ENCODE measurements at places on chromosomes 2 and 18. TPM values are rescaled to one million over a fixed set of nuclear protein-coding genes. Genes with fewer than 3 reads are reported as not detected.

- no peak for DNase-seq
These were observed 32.9 kb upstream of the SPTBN1 start for GRCh38 chr2:54423213-54423612.

- DNase-seq = no peak
These were observed 24.4 kb downstream of the MPHOSPH10 start for GRCh38 chr2:71154798-71155197.

The GKN2 gene
- not detected for total RNA-seq

DNA sequence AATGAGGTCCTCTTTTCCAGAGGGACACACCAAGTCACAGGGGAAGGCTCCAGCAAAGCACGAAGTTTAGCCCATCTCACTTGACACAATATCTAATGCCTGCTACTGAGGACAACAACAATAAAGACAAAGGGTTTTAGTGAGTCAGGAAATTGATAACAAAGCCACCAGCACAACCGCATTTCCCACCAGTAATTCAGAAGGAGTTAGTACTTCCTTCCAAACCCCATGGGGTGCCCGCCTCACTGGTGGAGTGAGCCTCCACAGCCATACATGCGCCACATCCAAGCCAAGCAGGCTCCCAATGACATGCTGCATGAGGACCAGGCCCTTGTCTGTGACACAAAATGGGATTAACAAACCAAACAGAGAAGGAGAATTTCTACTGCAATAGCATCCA lies 40.1 kb downstream of the MRPL35 start:
- no peak for DNase-seq

- DNase-seq = no peak
These were observed 119.1 kb upstream of the STPG4 start for GRCh38 chr2:47274054-47274782.

DNA sequence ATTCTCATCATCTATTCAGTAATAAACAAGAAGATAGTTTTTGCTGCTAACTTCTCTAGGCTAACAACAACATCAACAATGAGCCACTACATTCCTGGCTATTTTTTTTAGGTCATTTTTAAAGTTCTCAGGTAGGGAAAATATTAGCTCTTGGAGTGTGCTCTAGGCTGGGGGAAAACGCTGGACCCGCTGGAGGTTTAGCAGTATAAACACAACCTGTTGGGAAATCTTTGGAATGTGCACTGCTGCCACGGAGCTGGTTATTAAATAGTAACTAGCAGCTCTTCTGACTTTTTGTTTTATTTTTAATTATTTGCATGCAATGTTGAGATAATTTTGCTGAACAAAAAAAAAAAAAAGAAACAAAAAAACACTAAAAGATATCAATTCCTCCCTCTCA lies 892.1 kb upstream of the ACVR2A start:
- DNase-seq = no peak

- no peak for DNase-seq
These were observed 103.7 kb upstream of the HNRNPA3 start for GRCh38 chr2:177108890-177109289.

- no peak for DNase-seq
These were observed 88.0 kb downstream of the TEX51 start for GRCh38 chr2:126986631-126987187.

The KLHL41 gene
- total RNA-seq = 1.1 TPM

DNA sequence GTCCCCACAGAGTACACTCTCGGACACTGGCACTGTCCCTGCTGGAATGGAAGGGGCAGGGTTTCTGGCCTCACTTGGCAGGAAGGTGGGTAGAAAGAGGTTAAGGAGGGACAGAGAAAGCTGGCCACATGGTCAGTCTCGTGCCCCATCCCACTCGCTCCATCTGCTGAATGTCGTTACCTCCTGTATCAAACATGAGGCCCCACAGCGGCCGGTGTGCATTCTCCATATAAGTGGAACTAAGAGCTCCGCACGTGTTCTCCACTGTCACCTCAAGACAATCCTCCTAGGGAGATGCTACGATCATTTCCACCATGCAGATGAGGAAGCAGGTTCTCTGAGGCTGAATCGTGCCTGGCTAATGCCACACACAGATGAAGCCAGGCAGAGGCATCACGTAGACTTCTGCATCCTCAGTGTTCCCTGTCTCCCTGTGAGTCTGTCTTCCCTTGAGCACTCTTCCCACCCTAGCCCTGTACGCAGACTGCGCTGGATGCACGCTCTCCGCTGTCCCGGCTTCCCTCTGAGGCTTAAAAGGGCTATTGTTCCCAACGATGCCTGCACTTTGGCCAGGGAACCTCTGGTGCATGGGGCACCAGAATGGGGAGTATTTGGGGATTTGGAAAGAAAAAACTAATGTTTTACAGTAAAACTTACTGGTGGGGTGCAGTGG lies 35.1 kb downstream of the MAL start:
- no peak for DNase-seq

GRCh38 chr2:182018218-182018617 lies 32.6 kb downstream of the PPP1R1C start:
- DNase-seq = no peak

GRCh38 chr2:30417253-30417652 lies 29.8 kb upstream of the LCLAT1 start:
- no peak for DNase-seq

The RAB12 gene
- 48.2 TPM for total RNA-seq

All from mucosa of descending colon (tissue), 3 donors.